Left ventricle myocardium superior (tissue), 1 donor: ENCODE measurements at places on chromosomes 4 and X.
A peak's percentile ranks its signal among the peaks of the same experiment; 100 is the strongest.

- DNase-seq = no peak
These were observed 51.8 kb upstream of the BCOR start for GRCh38 chrX:40149286-40150175.

DNA sequence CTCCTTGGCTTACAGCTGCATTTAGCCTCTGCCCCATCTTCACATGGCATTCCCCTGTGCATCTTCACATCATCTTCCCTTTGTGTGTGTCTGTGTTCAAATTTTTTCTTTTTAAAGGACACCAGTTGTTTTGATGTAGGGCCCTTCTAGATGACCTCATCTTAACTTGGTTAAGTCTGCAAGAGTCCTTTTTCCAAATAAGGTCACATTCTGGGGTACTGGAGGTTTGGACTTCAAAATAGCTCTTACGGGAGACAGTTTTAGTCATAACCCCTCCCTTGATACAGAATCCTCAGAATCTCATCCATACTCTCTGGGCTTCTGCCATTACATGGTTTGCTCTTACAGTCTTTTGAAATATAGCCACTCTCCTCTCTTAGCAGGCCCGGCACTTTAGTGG, 231.5 kb upstream of the ATP6AP2 start:
- no peak for DNase-seq

- no peak for DNase-seq
These were observed 135.1 kb downstream of the SCLT1 start for GRCh38 chr4:128958194-128958593.

DNA sequence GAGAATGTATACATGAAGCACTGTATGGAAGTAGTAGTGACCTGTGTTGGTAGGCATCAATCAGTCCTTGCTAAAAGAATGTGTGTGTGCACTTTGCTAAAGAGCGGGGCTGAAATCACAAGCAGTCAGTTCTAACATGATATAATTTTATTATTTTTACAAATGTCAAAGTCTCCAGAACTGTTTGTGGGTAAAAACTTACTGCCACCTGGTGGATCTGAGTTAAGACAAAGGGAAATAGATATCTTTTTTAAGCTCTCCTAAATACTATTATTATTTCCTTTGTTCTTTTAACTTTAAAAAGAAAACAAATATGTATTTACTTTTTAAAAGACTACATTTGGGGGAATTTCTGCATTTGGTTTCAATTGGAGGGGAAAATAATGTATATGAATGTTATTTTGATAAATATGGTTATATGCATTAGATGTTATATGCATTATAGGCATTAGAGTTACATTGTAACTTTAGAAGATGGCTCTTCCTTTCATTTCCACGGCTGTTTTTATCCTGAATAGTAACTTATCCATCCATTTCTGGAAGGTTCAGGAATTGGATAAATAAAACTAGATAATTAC, 7.8 kb upstream of the CLOCK start:
- DNase-seq = no peak

- no peak for DNase-seq
These were observed 140.5 kb upstream of the NUDT10 start for GRCh38 chrX:51192104-51192503.

DNA sequence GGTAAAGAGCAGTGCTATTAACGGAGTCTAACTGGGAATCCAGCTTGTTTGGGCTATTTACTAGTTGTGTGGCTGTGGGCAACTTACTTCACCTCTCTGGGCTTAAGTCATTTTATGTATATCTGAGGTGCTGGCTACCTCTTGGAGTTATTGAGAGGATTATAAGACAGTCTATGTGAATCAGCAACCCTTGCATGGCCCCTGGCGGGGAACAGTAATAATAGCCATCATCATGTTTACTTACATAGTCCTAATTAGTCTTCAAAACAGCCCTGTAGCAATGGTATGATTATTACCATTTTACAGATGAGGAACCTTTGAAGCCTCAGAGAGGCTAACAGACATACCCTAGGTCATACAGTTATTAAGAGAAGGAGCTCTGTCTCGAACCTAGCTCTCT, 1.5 kb downstream of the HPRT1 start:
- no peak for DNase-seq

DNA sequence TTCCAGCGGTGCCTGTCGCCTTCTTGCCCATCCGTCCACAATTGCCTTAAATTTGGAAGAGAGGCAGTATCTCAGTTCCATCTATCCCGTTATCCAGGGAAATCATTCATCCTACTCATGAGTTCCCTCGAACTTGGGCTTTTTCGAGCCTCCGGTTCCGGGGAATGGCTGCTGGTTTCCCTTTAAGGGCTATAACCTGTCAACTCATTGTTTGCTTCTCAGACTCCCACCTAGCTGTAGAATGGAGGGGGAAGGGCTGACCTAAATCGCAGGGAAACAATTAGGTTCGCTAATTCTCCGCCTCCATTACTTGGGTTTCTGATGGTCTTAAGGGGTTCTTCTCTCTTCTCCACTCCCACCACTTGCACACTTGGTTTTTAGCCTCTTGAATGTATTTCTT, 1.2 kb downstream of the UCHL1 start:
- no peak for DNase-seq

DNA sequence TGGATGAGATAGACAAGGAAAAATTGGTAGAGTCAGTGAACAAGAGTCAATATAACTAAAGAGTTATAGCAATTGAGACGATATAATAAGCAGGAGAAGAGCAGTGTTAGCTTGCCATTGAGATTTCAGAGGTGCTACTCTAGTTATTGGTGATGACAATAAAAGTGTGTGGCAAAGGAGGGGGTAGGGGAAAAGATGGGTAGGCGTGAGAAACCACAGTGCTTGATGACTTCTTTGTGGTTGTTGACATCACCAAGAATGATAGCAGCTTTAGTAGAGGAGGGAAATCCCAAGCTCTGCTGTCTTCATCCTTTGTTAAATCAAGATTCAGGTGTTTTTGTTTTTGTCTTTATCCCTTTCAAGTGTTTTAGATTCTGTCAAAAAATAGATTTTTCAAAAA, 179.9 kb upstream of the PPP3CA start:
- no peak for DNase-seq

DNA sequence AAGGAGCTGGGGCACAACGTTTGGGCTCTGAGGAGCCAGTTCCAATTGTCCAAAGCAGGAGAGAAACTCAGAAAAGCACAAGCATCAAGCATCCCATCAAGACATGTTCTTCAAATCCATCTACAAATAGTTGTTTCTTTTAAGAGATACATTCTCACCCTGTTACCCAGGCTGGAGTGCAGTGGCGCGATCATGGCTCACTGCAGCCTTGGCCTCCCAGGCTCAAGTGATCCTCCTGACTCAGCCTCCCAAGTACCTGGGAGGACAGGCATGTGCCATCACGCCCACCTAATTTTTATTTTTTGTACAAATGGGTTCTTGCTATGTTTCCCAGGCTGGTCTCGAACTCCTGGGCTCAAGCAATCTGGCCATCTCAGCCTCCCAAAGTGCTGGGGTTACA, 18.1 kb downstream of the NELFA start:
- DNase-seq = no peak

- no peak for DNase-seq
These were observed 147.2 kb upstream of the DIPK2B start for GRCh38 chrX:45347877-45348276.

GRCh38 chrX:103631145-103631544, 2.4 kb downstream of the TCEAL1 start:
- DNase-seq = no peak

- no peak for DNase-seq
These were observed 371.1 kb upstream of the NDST4 start for GRCh38 chr4:115484479-115484878.

GRCh38 chr4:101211146-101211553, 136.2 kb downstream of the PPP3CA start:
- no peak for DNase-seq

DNA sequence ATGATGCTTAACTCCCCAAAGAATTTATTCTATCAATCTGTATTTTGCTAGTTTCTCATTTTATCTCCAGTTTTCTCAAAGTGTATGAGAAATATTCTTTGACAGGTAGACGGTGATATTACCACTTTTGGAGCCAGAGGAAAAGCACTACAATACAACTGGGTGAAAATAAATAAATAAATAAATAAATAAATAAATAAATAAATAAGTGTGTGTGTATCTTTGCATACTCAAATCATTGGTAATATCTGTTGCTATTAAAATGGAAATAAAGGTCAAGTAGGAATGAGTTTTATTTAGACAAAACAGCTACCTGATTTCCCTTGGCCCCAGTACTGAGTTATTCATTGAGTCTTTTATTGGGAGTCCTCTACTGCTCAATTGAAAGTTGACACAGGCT, 114.3 kb downstream of the RBMX2 start:
- no peak for DNase-seq

- DNase-seq = no peak
These were observed 114.0 kb upstream of the LNX1 start for GRCh38 chr4:53705151-53705764.

GRCh38 chrX:42680666-42681065, 97.3 kb downstream of the PPP1R2C start:
- DNase-seq = no peak

DNA sequence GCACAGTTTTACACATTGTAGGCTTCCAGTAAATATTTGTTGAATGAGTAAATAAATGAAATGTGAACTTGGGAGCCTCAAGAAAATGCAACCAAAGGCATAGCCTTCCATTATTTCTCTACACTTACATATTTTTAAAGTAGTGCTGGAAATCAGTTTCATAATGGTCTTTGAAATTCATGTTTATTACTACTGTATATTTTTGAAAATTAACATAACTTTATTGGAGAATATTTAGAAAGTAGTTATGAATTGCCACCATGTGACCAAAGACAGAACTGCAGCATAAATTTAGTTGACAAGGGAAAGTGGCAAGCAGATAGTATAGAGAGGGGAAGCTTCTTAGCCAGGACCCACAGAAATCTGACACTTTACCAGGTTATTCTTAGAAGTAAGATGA, 6.4 kb downstream of the TCEAL8 start:
- DNase-seq = no peak

GRCh38 chr4:146407257-146407656, 114.5 kb downstream of the SLC10A7 start:
- no peak for DNase-seq

DNA sequence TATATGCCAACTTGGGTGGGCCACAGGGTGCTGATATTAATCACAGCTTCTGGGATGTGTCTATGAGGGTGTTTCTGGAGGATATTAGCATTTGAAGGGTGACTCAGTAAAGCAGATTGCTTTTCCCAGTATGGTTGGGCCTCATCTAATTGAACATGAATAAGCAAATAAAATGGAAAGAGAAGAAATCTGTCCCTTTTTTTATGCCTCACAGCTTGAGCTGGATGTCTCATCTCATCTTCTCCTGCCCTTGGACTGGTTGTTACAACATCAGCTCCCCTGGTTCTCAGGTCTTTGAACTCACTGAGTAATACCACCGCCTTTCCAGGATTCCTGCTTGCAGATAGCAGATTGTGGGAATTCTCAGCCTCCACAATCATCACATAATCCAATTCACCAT, 1149.2 kb downstream of the PCDH18 start:
- DNase-seq = no peak

GRCh38 chrX:130082244-130083106, 27.8 kb downstream of the ELF4 start:
- peak; percentile 48 for DNase-seq

DNA sequence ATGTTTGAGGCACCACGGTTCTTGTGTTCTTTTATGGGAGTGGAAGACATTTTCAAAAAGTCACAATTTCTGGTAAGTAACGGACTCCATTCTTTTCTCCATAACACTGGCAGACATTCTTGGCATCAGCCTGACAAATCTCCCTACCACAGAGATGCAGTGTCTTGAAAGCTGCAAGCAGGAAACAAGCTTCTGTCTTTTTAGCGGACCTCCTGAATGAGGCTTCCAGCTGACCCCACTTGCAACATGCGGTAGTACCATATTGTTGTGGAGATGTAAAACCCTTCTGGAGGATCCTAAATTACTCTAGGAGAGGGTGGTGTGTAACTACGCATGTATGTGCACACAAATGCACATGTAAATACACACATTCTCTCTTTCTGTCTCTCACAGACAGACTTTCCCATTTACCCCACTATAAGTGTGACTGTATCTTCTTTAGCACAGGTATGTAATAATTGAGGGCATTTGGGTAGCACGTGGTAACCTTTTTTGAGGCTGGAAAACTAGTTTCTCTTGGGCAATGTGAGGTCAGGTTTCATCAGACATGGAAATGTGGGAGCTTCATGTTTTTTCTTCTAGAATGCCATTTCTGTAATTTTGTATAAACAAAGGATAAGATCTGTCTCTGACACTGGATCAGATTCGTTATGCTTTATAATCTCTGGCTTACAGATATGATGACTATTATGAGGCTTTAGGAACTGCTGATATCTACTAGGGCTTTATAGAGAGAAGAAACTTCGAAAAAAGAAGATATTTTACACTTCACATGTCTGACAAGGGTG, 130.1 kb downstream of the MGST2 start:
- DNase-seq = no peak

DNA sequence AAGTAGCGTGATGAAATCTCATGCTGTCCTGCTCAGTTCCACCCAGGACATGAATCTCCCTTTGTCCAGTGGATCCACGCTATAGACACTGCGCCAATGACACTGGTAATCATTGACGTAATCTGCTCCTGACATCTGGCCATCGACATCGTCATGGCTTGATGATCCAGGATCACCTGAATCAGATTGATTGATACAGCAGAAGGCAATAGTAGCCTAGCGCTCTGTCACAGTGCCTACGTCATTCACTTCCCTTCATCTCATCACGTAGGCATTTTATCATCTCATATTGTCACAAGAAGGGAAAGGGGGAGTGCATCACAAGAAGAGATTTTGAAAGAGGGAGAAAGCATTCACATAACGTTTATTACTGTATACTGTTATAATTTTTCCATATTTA, 68.8 kb downstream of the STK32B start:
- no peak for DNase-seq

DNA sequence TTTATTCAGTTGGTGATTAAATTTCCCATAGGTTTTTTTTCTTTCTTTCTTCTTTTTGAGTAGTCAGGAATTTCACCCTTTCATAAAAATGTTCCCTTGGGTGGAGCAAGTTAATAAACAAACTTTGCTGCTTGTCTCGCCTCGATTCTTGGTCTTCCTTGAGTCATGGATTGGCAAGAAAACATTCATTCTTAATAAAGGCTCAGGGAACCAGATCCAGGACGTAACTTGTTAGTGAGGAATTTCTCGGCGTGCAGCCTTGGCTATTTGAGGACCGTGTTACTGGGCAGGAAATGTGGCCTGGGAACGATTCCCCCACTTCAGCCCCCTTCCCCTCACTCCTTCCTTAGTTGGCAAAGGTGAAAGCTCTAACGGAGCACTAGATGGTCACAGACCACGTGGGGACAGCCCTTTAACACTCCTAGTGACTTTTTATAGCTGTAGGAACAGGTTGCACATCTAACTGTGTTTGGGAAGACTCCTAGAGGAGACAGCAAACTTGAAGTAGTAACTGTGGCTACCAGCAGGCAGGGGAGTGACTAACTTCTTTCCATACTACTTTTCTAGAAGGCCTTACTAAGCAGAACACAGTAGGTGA, 106.8 kb downstream of the UCHL1 start:
- DNase-seq = peak; percentile 42

GRCh38 chr4:2042204-2042946, 16.8 kb upstream of the NAT8L start:
- peak; percentile 49 for DNase-seq

GRCh38 chr4:111120191-111120590, 497.3 kb upstream of the PITX2 start:
- DNase-seq = no peak

- no peak for DNase-seq
These were observed 2.3 kb downstream of the IRF2 start for GRCh38 chr4:184471881-184472613.
